ENCODE measurements at places on chromosomes 1 and 21. TPM values are rescaled to one million over a fixed set of nuclear protein-coding genes. Genes with fewer than 3 reads are reported as not detected.

DNA sequence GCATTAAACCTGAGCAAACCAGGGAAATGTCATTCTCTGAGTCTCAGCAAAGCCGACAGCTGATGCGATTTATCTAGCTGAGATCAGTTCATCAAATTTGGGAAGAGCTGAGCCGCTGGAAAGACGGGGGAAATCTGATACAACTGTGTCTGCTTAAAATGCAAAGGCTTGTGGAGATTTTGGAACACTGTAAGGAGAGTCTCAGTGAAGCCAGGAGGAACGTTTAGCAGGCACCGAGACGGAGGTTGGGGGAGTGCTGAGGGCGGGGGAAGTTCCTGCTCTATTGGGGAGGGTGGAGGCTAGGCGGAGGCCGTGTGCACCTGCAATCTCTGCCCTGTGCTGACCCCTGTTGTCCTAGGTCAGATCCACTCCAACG is 143.2 kb upstream of the CSF3R start:
- H3K27ac ChIP-seq = no peak overlapping the region
- peaks cover 41% of the 10 kb centered on the region for H3K27me3 ChIP-seq
- no peak overlapping the region for H3K4me3 ChIP-seq
- no peaks in the 10 kb centered on the region for H3K36me3 ChIP-seq
- H3K4me1 ChIP-seq = no peaks in the 10 kb centered on the region
- no peak for DNase-seq

- peak overlapping the region; percentile 26 for H3K4me3 ChIP-seq
- H3K36me3 ChIP-seq = no peaks in the 10 kb centered on the region
- no peaks in the 10 kb centered on the region for H3K4me1 ChIP-seq
Measured at GRCh38 chr1:237045278-237046016, 3.5 kb downstream of the RYR2 start.

The ACTL8 gene
- total RNA-seq = not detected

GRCh38 chr21:39263372-39263771 is 50.1 kb downstream of the BRWD1 start:
- H3K4me1 ChIP-seq = no peaks in the 10 kb centered on the region
- H3K36me3 ChIP-seq = no peaks in the 10 kb centered on the region
- no peak overlapping the region for H3K27ac ChIP-seq
- DNase-seq = no peak
- no peaks in the 10 kb centered on the region for H3K27me3 ChIP-seq
- H3K4me3 ChIP-seq = no peak overlapping the region

The ESPN gene
- 0.51 TPM for total RNA-seq

The LCE3E gene
- total RNA-seq = not detected

The HHIPL2 gene
- not detected for total RNA-seq

DNA sequence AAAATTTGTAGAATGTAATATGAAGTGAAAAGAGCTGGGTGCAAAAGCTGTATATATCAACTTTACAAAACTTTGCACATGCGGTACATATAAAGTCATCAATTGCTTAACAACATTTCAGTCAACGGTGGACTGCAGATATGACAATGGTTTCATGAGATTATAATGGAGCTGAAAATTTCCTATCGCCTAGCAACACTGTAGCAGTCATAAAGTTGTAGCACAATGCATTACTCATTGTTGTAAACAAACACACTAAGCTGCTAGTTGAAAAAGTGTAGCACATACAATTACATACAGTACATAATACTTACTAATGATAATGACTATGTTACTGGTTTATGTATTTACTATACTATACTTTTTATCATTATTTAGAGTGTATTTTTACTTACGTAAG is 64.0 kb downstream of the RGS7 start:
- H3K4me1 ChIP-seq = no peaks in the 10 kb centered on the region
- no peak for DNase-seq
- no peaks in the 10 kb centered on the region for H3K27me3 ChIP-seq
- H3K4me3 ChIP-seq = no peak overlapping the region
- no peak overlapping the region for H3K27ac ChIP-seq

The SPRR2D gene
- total RNA-seq = not detected

- H3K4me3 ChIP-seq = no peak overlapping the region
- no peak for DNase-seq
- no peaks in the 10 kb centered on the region for H3K4me1 ChIP-seq
- H3K27me3 ChIP-seq = peaks cover 49% of the 10 kb centered on the region
- no peaks in the 10 kb centered on the region for H3K36me3 ChIP-seq
- H3K27ac ChIP-seq = no peak overlapping the region
Measured at GRCh38 chr1:34262921-34263320, 86.2 kb downstream of the C1orf94 start.

The KRTAP21-2 gene
- not detected for total RNA-seq

DNA sequence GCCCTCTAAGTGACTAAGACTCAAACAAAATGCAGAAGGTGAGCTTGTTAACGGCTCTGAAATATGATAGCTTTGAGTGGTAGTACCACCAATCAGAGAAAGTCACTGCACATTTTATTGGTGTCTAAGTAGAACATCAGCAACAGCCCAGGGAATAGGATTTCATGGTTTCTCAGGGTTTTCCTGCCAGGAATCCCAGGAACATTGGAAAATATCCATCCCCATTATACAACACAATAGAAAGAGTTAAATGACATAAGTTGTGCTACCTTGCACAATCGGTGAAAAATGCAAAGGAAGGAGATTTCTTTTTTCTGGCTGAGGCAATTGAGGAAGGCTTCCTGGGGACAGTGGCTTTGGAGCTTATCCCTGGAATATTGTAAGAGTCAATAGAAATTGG is 283.1 kb downstream of the HLX start:
- H3K4me1 ChIP-seq = peaks cover 34% of the 10 kb centered on the region
- no peaks in the 10 kb centered on the region for H3K36me3 ChIP-seq
- no peak overlapping the region for H3K4me3 ChIP-seq
- H3K27ac ChIP-seq = peak overlapping the region; percentile 61
- no peaks in the 10 kb centered on the region for H3K27me3 ChIP-seq

DNA sequence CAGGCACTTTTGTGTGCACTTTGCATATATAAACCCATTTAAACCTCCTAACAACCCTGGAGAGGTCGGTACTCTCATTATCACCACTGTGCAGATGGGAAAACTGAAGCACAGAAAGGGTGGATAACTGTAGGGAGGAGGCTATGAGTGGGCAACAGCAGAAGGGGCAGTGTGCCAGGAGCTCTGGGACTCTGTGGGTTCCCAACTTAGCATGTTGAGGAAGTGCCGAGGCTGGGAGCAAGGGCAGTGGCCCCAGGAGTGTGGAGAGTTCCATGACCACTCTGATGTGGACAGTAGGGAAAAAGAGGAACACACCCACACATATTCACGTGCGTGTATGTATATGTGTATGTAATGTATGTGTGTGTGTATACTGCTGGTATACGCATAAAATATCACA is 25.7 kb upstream of the KCNC4 start:
- H3K4me1 ChIP-seq = peaks cover 44% of the 10 kb centered on the region
- no peaks in the 10 kb centered on the region for H3K27me3 ChIP-seq
- no peak overlapping the region for H3K27ac ChIP-seq
- no peaks in the 10 kb centered on the region for H3K36me3 ChIP-seq
- no peak for DNase-seq

DNA sequence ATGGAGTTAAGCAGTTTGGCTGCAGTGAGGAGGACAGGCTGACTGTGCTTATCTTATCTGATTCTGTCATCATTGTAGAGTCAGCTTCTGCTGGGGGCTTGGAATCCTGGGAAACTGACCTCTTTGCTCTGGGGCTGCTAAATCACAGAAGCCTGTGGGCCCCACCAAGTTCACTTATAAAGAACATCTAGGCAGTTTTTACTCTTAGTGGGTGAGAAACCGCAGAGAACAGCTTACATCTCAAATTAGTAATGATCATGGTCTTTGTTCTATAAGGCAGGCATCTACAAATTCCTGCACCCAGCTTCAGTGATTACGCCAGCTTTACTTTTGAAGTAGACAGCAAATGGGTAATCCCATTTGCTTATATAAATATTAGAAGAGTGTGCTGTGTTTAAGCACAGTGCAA is 75.7 kb downstream of the ZC3H11B start:
- no peak overlapping the region for H3K4me3 ChIP-seq
- H3K27ac ChIP-seq = no peak overlapping the region
- DNase-seq = no peak
- no peaks in the 10 kb centered on the region for H3K36me3 ChIP-seq
- no peaks in the 10 kb centered on the region for H3K4me1 ChIP-seq
- H3K27me3 ChIP-seq = no peaks in the 10 kb centered on the region

DNA sequence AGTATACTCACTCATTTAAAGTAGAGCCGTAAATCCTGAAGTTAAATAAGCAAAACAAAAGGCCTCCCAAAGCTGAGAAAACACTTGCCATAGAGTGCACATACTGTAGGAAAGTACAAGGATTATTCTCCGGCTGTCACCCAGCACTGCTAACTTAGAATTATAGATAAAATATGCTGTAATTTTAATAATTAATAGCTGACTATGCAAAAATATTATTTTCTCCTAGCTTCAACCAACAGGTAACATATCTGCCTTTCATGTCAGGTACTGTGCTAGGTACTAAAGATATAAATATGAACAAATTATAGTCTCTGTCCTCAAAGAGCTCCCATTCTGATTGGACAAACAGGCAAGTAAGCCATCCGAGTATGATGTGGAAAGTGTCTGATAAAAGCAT is 233.2 kb downstream of the FGGY start:
- H3K27me3 ChIP-seq = no peaks in the 10 kb centered on the region
- no peak overlapping the region for H3K27ac ChIP-seq
- no peak overlapping the region for H3K4me3 ChIP-seq
- no peak for DNase-seq
- H3K36me3 ChIP-seq = no peaks in the 10 kb centered on the region

The LMOD1 gene
- 12.9 TPM for total RNA-seq

GRCh38 chr1:23936481-23937176 is 23.0 kb upstream of the PNRC2 start:
- no peaks in the 10 kb centered on the region for H3K4me1 ChIP-seq
- H3K4me3 ChIP-seq = no peak overlapping the region
- no peak for DNase-seq
- no peaks in the 10 kb centered on the region for H3K27me3 ChIP-seq
- no peaks in the 10 kb centered on the region for H3K36me3 ChIP-seq

GRCh38 chr1:64579767-64580166 is 109.8 kb downstream of the CACHD1 start:
- H3K36me3 ChIP-seq = no peaks in the 10 kb centered on the region
- H3K4me1 ChIP-seq = no peaks in the 10 kb centered on the region
- DNase-seq = no peak
- no peak overlapping the region for H3K27ac ChIP-seq

GRCh38 chr1:197521118-197521739 is 253.2 kb downstream of the CRB1 start:
- no peak for DNase-seq
- H3K27ac ChIP-seq = no peak overlapping the region
- H3K36me3 ChIP-seq = no peaks in the 10 kb centered on the region
- no peak overlapping the region for H3K4me3 ChIP-seq
- no peaks in the 10 kb centered on the region for H3K27me3 ChIP-seq

DNA sequence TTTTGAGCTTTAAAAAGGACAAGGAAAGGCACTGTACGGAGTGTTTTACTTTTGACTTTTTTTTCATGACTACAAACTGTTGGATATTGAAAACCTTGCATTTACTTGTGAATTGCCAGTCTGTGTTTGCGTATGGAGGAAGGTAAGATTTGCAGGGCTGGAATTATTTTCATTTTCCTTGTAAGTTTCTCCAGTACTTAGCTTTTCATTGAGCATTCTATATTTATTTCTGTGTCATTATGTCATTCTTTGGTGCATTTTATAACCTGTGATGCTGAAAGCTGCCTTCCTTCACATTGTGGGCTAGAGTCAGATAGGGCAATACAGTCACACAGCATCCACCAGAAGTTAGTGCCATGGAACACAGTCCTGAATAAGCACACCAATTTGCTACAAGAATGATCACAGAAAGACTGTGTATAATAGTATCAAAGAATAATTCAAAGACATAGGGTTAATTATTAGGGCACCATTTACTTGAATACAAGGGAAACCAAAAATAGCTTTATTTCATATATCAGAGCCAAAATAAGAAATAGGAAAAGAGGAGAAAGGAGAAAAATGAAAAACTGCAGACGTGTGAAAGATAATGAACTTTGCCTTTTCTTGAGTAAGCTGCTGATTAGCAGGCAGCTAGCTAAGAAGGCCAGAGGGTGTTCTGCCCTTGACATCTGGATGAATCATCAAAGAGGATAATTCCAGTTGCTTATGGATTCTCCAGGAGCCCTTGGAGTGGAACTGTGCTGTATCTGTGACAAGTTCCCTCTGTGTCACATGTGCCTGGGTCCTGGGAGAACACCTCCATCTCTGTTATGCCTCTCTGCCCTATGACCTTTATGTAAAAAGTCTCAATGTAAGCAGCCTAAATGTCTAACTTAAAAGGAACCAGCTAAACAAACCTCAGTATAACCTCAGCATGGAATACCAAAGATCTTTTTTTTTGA is 8.0 kb upstream of the FAM20B start:
- H3K27ac ChIP-seq = peak overlapping the region; percentile 41
- H3K4me1 ChIP-seq = peaks cover 15% of the 10 kb centered on the region
- H3K27me3 ChIP-seq = no peaks in the 10 kb centered on the region
- no peaks in the 10 kb centered on the region for H3K36me3 ChIP-seq

DNA sequence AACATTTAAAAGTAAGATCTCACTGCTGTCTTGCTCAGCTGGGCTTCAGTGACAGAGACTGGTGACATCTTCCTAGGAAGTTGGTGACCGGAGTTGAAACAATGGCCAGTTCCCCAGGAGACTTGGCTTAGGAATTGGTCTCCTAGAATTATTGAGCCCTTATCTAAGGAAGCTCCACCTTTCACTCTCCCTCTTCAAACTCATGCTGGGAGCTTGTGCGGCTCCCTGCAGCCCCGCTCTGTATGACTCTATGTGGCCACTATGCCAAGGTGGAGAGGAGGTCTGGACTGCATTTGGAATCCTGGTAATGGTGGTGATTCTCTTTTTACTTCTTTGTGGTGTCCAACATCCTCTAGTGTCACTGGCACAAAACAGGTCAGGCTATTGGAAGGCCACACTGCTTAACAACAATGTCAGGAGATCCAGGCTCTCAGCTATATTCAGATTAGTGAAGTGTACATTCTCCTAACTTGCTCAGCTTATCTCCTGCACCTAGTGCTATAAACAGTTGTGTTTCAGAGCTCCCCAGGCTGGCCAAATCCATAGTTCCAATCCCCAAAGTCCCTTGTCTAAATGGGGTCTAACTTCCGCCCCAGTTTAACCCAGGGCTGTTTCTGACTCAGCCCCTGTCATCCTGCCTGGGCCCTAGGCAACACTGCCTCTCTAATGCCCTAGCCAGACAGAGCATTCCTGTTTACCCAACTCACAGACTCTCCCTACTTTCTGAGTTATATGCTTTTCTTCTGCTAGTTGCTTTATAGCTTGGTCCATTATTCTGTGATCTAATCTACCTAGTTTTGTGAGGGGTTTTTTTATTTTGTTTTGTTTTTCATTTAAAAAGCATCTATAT is 18.3 kb downstream of the ATP2B4 start:
- H3K36me3 ChIP-seq = no peaks in the 10 kb centered on the region
- peak overlapping the region; percentile 67 for H3K27ac ChIP-seq
- no peak overlapping the region for H3K4me3 ChIP-seq
- H3K4me1 ChIP-seq = peaks cover 55% of the 10 kb centered on the region
- no peak for DNase-seq

The ADAMTS1 gene
- total RNA-seq = 169 TPM

The OLFM3 gene
- total RNA-seq = not detected

- H3K27me3 ChIP-seq = no peaks in the 10 kb centered on the region
- H3K4me1 ChIP-seq = no peaks in the 10 kb centered on the region
- DNase-seq = no peak
- H3K36me3 ChIP-seq = no peaks in the 10 kb centered on the region
Measured at GRCh38 chr1:228865627-228866330, 130.5 kb downstream of the RHOU start.

The PSEN2 gene
- 19.8 TPM for total RNA-seq

Data from heart right ventricle (tissue), 16 donors.